ENCODE measurements at places on chromosomes 6 and 20.

- H3K36me3 ChIP-seq, result peaks cover 5% of the 10 kb centered on the region
- peaks cover 14% of the 10 kb centered on the region for H3K4me1 ChIP-seq
- peaks cover 71% of the 10 kb centered on the region for H3K27me3 ChIP-seq
- no peak overlapping the region for H3K27ac ChIP-seq
Observed at GRCh38 chr6:104957301-104958177, 632 bp downstream of the LIN28B start.

- no peak overlapping the region for H3K4me3 ChIP-seq
- H3K27ac ChIP-seq, result no peak overlapping the region
- H3K4me1 ChIP-seq, result no peaks in the 10 kb centered on the region
Observed at GRCh38 chr6:80548532-80548931, 442.1 kb downstream of the BCKDHB start.

DNA sequence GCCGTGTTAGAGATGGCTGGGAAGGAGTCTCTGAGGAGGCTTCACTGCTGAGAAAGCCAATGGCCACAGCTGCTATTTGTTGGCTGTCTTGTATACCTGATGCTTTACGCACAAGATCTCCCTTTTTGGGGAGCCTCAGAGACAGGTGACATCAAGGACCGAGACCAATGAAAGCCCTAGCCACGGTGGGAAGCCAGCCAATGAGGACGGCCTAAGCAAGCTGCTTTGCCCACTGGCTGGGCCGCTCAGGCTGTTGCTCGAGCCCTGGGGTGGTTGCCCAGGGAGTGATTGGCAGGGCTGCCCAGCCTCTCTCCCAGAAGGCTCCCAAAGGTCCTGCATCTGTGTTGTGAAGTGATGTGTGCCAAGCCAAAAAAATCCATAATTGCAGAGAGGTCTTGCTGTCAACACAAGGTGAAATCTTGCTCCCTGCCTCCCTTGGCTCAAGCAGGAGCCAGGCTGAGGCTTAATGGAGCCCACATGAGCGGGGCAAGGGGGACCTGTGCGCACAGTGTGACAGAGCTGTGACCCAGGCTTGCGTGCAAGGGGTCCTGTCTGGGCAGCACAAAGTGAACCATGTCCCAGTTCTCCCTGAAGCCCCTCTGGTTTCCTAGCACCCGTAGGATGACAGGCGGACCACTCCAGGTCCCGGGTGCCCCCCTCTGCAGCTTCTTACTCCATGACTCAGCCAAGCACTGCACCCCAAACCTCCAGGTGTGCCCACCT lies 4.3 kb downstream of the MMP24OS start:
- no peaks in the 10 kb centered on the region for H3K27me3 ChIP-seq
- peaks cover 9% of the 10 kb centered on the region for H3K36me3 ChIP-seq
- DNase-seq, result no peak
- peaks cover 13% of the 10 kb centered on the region for H3K4me1 ChIP-seq

GRCh38 chr20:23141450-23142161 lies 55.5 kb upstream of the CD93 start:
- no peak overlapping the region for H3K27ac ChIP-seq
- H3K27me3 ChIP-seq, result peaks cover 10% of the 10 kb centered on the region
- no peak for DNase-seq
- no peak overlapping the region for H3K4me3 ChIP-seq

DNA sequence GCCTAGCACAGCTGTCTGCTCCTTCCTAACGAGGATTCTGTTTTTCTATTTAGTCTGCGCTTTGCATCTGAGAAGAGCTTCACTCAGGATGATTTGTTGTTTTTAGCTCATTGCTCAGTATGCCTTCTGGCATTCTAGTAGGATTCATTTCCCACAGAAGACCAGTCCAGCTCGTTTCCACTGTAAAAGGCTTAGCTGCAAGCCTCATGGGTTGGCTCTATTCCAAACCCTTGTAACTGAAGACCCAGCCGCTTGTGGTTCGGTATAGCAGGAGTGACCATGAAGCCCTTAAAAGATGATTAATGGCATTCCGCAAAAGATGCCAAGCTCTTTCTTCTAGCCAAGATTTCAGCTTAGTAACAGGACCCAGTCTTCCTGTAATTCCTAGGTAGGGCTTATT lies 7.2 kb downstream of the ADGRF1 start:
- DNase-seq, result no peak
- H3K27ac ChIP-seq, result no peak overlapping the region
- no peaks in the 10 kb centered on the region for H3K36me3 ChIP-seq
- peaks cover 13% of the 10 kb centered on the region for H3K27me3 ChIP-seq
- no peaks in the 10 kb centered on the region for H3K4me1 ChIP-seq
- H3K4me3 ChIP-seq, result no peak overlapping the region

Data from activated naive CD8-positive, alpha-beta T cell treated with anti-CD3 and anti-CD28 coated beads, Interleukin-2, amount 10 ng/mL, durations not matched to agents 7 days and 5 days (primary cell).